ENCODE measurements at places on chromosomes 6 and 20.

- DNase-seq = no peak
These were observed 46.4 kb upstream of the SPDEF start for GRCh38 chr6:34602318-34603111.

DNA sequence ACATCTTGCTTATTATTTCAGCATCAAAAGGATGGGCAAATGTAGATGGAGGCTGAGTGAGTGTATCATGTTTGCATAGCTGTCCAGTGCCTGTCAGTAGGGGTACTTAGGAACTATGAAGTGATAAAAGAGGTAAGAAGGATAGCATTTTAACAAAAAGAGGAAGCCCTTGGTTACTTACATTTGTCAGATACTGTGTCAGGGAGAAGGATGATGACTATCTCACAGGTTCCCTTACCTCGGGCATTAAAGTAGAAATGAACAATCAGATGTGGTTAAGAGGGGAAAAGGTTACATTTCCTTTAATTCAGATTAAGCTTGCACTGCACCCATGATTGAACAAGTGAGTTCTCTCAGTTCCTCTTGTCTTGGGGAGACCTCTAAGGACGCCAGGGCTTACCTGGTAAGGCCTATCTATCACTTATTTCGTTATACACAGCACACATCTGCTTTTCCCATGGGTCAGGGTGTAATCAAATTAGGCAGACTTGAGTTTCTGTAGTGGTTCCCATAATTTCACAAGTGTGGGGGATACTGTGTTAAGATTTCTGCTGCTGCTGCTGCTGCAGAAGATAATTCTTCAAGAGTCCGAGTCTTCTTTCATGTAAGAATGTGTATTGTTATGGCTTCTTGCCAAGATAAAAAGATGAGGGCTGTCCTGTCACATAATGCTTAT, 4.5 kb downstream of the FOXO3 start:
- no peak for DNase-seq

DNA sequence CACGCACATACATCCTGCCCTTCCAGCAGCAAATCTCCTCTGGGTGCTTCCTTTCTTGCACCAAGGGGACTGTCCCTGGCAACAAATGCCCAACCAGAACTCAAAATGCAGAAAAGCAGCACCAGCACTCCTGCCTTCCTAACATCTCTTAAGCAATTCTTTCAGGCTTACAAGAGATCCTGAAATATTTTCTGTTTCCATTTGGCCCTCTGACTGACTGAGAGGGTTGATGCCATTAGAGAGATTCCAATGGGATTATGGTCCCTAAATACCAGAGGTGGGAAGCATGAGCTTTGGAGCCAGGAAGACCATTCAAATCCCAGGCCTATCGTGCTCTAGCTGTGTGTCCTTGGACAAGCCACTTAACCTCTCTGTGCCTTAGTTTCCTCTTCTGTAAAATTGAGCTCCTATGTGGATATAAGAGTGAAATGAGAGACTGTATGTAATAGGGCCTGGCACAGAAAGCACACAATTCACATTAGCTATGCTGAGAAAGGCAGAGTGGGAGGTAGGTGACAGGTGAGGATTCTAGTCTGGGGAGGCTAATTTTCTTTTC, 56.8 kb downstream of the PRDM1 start:
- DNase-seq = no peak

DNA sequence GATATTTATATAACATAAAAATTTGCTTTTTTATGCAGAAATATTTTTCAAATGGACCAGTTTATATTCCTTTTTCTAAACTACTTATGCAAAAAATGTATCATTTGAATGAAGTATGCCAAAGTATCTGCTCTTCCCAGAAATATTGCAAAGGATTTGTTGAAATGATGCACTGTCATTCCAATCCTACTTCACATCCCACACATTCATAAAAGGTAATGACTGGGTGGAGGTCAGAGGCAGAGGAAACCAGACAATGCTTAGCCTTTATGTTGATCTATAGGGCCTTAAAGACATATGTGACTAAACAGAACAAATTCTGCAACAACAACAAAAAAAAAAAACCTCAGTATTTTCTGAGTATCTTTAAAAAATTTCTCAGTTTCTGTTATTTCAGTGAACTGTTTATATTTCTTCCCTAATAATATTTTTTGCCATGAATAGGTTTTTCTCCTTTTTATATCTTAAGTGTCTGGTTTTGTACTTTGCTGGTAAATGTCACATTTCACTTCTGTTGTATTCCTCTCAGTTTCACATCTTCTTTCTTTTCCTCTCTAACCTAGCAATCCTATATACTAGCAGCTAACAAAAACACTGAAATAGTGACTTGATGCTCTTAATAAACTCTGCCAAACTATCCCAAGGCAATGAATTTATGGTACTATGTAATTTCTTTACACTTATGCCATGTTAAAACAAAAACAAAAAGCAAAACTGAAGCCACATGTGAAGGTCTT, 374.1 kb downstream of the BCKDHB start:
- no peak for DNase-seq

DNA sequence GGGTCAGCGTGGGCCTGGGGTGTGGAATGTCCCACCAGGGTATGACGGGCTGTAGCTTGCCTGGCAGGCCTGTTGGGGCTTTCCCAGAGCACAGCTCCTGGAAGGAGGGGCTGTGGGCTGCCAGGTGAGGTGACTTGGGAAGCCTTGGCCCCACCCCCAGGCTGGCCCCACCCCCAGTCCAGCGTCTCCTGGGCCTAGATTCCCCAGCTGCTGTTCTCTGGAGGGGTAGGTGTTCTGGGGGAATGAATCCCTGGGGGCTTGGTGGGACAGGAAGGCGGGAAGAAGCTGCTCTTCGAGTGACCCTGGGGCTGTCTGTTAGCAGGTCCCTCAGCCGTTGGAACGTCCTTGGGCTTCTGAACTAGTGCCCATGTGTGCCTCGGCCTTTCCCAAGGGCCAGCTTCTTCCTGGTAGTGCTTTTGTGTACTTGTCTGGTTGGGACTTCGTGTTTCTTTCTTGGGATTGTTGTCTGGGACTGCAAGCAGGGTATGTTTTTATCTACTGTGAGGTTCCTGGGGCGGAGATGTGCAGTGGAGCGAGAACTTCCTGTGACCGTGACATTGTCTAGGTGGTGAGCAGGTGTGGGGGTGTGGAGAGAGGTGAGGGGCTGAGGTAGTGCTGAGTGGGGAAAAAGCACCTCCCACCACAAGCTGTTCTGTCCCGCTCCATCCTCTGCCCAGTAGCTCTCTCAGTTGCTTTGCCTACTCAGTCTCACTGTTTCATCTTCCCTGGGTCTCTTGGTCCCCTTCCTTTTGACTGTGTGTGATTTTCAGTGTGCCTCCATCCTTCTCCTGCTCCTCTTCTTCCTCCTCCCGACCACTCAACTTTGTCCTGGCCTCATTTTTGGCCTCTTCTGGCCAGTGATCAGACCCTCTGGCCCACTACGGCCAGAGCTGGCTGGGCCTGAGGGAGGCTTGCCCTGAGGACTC, 1.3 kb upstream of the DDR1 start:
- no peak for DNase-seq

- no peak for DNase-seq
These were observed 129.7 kb upstream of the FAM83B start for GRCh38 chr6:54716877-54717276.

Measured in bone marrow (tissue), 2 donors.